ENCODE measurements at places on chromosomes 12 and 14.

DNA sequence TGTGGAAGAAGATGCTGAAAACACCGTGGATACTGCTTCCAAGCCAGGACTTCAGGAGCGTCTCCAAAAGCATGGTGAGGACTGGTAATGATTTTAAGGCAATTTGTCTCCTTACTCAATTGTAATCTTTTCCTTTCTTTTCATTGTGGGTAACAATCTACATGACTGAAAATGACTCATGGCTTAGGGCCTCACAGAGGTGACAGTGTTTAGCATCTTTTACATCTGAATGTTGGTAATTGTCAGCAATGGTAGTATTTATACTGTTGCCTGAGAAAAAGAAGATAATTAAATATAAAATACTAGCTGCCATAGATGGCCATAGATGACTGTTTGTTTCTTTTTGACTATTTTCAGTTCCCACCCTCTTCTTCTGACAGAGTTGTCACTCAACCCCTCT, 31.6 kb downstream of the TULP3 start:
- DNase-seq: no peak

DNA sequence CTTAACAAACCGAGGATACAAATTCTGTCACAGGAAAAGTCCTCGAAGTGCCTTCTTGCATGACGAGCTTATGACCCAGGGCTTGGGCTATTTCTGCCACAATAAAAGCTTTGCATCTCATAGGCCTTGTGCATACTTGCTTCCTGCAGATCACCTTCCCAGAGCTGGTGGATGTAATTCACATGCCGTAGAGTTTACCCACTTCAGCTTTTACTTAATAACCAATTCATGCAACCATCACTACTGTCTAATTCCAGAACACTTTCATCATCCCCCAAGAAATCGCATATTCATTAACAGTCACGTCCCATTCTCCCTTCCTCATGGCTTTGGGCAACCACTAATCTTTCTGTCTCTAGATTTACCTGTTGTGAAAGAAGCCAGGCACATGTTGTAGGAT, 9.0 kb upstream of the BDKRB1 start:
- DNase-seq: no peak

GRCh38 chr12:124347335-124347734, 52.4 kb downstream of the RFLNA start:
- DNase-seq: no peak

GRCh38 chr12:98319716-98320425, 195.5 kb upstream of the TMPO start:
- no peak for DNase-seq

- DNase-seq: no peak
These were observed 189.7 kb downstream of the ETV6 start for GRCh38 chr12:11839091-11839641.

- DNase-seq: no peak
These were observed 143.2 kb upstream of the EEA1 start for GRCh38 chr12:93072340-93072739.

DNA sequence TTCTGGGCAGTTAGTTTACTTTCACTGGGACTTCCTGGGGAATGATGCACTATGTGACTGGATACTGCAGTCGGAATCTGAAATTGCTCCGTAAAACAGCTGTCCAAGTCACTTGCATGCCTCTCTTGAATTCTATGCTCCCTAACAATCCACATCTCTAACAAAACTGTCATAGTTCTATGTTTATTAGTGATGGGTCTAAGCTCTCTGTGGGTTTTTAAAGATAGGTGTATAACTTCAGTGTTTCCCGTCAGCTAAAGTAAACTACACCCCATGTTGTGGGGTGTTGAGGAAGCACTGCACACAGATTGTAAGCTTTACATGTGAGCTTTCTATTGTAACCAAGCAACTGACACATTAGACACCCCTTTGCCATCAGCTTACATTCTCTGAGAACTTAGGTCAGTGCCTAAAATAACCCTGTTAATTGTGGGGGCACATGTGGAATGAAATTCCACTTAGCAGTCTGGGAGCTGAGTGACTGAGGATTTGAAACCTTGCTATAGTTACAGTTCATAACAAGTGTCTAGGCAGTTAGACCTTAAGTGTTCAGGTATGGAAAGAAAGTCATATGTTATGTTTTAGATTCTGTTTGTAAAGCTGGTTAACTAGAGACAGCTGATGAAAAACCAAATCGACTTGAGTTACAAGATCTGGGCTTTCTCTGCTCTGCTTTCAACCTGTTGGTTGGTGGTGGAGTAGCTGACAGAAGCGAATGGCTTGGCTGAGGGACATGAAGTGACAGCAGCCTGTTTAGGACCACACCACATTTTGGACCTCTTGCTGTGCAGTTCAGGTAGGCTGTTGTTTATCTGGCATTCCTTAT, 165.7 kb downstream of the AKAP6 start:
- peak; percentile 90 for DNase-seq

GRCh38 chr12:9756170-9756569, 4.5 kb downstream of the CD69 start:
- no peak for DNase-seq

DNA sequence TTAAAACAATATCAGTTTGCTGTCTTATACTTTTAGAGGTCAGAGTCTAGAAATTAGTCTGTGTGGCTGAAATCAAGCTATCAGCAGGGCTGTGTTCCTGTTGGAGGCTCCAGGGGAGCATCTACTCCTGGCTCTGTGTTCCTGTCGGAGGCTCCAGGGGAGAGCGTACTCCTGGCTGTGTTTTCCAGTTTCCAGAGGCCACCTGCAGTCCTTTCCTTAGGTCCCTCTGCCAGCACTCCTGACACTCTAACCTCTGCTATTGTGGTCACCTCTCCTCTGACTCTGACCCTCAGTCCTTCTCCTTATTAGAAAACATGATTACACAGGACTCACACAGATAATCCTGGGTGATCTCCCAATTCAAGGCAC, 1140.7 kb upstream of the TMEM132C start:
- DNase-seq: no peak

DNA sequence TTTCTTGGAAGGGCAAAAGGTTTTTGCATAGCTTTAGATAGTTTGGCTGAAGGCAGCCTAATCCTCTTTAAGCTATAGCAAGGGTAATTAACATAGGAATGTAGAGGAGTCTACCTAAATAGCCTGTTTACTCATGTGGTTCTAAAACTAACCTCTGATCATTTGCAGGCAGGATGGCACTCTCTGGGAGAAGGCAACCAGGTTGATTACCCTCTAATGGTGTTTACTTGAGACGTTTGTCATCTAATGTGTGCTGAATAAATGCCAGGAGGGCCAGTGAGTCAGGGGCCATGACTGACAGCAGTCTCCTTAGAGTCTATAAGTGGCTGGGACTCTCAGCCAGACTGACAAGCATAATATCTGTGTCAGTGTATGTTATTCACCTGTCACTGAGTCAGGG, 286.4 kb downstream of the PCNX1 start:
- DNase-seq: no peak

DNA sequence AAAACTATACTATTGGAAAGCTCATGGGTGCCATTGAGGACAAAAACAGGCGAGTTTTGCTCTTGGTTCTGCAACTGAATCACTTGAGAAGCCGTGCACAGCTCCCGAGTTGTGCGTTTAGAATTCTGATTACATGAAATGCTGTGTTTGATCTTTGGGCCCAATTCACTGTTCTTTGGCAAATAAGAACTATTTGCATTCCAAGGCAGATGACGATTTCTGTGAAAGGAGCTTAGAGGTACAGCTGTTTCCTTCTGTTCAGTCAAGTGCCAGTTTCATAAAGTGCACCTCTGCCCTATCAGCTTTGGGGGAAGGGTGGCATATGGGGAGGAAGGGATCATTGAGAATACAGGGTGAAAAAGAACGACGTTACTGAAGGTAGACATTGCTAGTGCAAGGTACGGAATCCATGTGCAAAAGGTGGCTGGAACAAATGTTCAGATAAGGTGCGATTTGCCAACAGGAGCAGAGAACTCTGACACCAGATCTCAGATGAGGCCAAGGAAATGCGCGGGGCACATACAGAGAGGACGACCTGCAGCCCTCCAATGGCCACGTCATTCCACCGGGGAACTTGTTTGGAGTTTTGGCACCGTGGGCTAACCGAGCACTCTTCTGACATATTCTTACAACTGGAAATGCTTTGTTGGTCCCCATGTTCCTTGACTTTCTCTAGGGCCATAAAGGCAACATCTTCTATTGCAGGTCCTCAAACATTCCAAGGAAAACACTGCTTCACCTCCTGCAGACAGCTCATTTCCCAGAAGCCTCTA, 30.1 kb downstream of the TCHP start:
- peak; percentile 56 for DNase-seq

- DNase-seq: no peak
These were observed 28.8 kb upstream of the RPH3A start for GRCh38 chr12:112762753-112763152.

- no peak for DNase-seq
These were observed 8.8 kb downstream of the PPM1A start for GRCh38 chr14:60257865-60258264.

DNA sequence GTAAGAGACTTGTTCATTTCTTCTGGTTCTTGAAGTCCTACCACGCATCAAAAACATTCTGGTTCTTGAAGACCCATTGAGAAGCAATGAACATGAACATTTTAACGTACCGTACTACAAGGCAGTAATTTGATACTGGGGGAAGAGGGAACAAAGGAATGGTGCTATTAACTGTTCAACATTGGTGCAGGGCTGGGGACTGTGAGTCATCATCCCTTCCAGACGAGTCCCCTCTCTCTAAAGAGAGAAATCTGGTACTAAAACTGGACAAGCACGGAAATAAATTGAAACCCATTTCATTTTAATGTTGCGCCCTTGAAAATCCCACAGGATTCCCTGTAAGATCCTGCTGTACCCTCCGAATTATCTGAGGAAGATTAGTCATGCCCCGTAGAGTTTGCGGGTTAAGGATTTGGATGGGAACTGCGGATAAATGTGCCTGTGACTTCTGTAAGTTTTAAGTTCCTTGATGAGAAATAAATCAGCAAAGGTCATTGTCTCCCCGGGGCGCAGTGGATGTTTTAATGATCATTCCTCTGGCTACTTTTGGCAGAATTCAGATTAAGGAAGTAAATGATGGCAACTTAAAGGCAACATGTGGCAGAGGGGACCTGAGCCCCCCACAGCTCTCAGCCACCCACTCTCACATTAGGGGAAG, 78.6 kb downstream of the KCNK13 start:
- DNase-seq: no peak

- no peak for DNase-seq
These were observed 21.7 kb downstream of the PTPN21 start for GRCh38 chr14:88533064-88533602.

- DNase-seq: no peak
These were observed 76.8 kb downstream of the SAMD4A start for GRCh38 chr14:54643696-54644176.

DNA sequence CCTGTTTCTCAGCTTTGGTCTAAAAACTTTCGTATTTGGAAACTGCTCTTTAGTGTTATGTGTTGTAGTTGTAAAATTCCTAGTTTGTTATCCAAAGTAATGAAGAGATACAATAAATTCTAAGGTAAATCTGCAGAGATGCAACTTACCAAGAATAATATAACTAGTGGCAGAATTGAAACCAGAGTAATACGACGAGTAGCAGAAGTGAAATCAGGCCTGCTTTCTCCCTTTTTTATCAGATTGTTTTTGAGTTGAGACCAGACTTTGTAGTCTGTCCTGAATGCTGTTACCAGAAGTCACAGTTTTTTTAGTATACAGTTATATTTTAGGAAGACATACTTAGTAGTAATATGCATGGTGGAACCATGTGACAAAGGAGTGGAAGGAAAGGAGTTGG, 12.5 kb downstream of the PAPOLA start:
- DNase-seq: no peak

- DNase-seq: no peak
These were observed 234.3 kb downstream of the DACT1 start for GRCh38 chr14:58872061-58872460.

DNA sequence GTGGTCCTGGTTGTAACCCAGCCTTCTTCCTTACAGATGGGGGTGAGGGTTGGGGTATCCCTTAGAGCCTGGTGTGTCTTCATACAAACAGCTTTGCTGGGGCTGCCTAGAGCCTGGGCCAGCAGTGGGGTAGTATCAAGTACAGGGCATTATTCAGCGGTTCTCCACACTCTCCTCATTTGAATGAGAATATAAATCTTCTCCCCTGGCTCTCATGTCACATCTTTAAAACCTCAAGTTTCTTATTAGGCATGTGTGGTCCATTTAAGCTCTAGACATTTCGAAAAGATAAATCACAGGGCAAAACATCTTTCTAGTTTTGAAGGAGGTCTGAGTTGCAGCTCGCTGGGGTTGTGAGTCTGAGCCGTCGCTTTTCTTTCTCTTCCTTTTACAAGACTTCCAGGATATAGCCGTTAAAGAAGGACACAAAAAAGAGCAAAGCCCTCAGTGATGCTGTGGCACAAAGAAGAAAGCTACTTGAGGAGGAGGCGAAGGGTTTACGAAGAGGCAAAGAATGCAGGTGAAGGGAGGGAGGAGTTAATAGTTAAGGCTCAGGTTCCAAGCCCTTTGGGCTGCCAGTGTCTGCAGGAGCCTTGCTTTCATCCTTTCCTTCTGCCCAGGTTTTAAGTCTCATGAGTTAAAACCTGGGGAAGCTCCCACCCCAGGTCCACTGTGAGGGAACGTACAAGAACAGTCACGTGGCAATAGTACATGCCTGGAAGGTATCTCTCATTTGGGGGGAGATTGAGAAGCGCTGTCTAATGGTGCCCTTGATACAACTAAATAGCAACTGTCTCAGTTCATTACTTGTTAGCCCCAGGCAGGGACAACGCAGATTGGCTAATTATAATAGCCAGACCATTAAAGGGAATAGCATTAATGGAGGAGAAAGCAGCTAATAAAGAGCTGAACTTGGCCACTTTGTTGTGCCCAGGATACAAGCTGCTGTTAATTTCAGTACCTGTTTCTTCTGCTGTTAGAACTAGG, 94.2 kb downstream of the ETV6 start:
- DNase-seq: no peak

- DNase-seq: no peak
These were observed 16.5 kb downstream of the PRKCH start for GRCh38 chr14:61337893-61338292.

DNA sequence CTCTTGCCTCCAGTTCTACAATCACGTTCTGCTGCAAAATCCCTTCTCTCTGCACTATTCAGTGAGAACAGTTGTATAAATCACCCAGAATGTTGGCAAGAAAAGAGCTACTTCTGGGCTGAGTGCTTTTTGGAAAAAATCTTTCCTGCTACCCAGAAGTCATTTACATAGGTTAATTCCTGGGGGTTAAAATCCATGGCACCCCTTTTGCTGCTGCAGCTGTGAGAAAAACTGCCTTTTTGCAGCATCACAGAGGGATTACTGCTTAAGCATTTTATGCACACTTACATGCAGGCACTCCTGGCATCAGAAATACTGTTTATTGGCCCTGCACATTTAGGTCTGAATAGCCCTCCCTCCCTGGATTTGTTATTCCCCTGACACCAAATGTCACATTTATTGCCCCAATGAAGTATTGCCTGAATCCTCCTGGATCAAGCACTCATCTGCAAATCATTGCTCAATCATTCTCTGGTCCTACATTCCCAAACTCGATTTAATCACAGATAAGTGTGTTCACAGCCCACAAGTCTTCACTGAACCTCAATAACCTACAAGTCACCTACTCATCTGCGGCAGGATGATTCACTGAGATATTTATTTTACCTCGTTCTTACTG, 43.1 kb upstream of the CCDC196 start:
- peak; percentile 6 for DNase-seq

All from tongue (tissue), 3 donors.